Right ventricle myocardium superior (tissue), 1 donor: ENCODE measurements at places on chromosomes 11 and 22. TPM values are rescaled to one million over a fixed set of nuclear protein-coding genes. Genes with fewer than 3 reads are reported as not detected.

DNA sequence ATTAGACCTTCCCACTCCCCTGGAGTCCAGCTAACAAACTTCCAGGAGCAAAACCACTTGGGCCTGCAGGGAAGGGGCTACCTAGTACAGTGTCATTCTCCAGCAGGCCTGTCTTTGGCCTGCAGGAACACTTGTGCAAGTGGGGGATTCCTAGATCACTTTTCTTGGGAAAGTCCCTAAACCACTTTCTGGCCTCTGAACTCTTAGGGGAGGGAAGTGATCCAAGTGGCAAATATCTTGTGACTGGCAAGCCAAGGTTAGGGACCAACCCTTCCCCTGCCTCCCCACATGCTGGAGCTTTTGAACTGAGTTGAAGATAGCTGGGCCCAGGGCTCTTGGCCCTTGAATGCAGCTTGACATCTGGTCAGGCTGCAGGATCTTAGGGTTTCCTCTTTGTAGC, 17.2 kb downstream of the PPFIBP2 start:
- no peak for DNase-seq

GRCh38 chr11:19713196-19714021, 772 bp downstream of the NAV2 start:
- no peak for DNase-seq

DNA sequence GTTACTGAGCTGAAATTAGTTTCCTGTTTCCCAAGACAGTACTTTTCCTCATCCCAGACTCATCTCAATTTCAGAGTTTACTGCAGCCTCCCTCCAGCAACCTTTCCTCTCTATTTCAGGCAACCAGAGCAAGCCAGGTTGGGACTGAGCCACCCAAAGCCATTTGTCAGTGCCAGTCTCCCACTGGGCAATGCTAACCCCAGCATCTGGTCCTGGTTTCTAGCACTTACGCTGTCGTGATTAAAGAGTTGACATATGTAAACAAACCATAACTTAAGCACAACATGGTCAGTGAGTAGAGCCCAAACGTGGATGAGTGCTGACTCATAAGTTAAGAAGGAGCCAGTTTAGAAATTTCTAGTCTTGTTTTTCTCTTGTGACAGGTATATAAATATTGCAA, 119.6 kb upstream of the BLID start:
- DNase-seq: no peak

GRCh38 chr11:69359735-69360480, 66.0 kb downstream of the MYEOV start:
- no peak for DNase-seq

Gene KCNQ1OT1
- 0.35 TPM for total RNA-seq

DNA sequence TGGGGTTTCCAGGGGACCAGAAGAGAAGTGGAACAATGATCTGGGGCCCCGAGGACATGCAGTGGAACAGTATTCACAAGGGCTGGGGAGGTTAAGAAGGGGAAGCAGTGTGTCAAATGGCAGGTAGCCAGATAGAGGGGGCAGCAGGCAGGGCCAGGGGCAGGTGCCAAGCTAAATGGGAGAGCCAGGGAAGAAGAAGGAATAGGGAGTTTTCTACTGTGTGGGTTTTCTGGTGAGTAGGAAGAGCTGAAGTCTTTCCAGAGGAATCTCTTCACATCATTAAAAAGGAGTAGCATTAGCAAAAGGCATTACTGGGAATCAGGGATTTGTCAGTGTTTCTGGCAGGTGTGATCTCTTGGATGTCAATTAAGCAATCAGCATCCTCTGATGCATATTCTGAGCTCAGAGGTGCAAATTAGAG, 55.8 kb downstream of the IRAG1 start:
- DNase-seq: no peak
